ENCODE measurements at places on chromosomes 13 and 19.
A peak's percentile ranks its signal among the peaks of the same experiment; 100 is the strongest.

- DNase-seq: no peak
These were observed 9.0 kb downstream of the SH3GL1 start for GRCh38 chr19:4391306-4391693.

DNA sequence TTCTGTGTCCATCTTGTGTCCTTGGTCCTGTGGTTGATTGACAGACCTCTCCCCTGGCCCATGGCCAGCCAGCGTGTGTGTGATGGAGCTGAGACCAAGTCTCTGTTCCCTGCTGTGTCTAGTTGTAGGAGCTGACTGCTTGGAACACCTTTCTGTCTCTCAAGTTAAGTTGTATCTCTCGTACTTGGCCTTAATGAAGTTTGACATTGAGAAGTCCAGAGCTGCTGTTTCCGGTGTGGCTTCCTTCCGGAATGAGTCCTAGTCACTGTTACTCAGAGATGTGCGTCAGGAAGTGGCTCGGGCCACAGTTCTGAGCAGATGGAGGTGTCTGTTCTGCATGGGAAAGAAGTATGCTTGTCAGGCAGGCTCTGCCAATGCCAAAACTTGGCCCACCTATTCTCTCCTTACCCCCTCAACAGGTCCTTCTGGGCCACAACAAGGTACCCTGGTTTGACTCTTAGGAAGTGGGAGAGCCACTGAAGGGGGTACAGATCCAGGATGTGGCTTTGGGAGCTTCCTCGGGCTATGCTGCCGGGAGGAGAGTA is 54.3 kb downstream of the GATAD2A start:
- DNase-seq: peak; percentile 65

GRCh38 chr19:5251096-5252065 is 89.2 kb downstream of the PTPRS start:
- DNase-seq: no peak

DNA sequence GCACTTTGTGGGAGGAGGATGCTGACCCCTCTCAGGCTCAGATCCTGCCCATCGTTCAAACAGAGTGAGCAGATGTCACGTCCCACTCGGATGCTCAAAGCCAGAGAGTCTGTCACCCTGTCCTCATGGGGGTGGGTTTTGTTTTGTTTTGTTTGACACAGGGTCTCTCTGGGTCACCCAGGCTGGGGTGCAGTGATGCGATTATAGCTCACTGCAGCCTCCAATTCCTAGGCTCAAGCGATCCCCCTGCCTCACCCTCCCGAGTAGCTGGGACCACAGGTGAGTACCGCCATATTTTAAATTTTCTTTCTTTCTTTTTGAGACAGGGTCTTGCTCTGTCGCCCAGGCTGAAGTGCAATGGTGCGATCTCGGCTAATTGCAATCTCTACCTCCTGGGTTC is 4.0 kb downstream of the ADGRE2 start:
- no peak for DNase-seq

DNA sequence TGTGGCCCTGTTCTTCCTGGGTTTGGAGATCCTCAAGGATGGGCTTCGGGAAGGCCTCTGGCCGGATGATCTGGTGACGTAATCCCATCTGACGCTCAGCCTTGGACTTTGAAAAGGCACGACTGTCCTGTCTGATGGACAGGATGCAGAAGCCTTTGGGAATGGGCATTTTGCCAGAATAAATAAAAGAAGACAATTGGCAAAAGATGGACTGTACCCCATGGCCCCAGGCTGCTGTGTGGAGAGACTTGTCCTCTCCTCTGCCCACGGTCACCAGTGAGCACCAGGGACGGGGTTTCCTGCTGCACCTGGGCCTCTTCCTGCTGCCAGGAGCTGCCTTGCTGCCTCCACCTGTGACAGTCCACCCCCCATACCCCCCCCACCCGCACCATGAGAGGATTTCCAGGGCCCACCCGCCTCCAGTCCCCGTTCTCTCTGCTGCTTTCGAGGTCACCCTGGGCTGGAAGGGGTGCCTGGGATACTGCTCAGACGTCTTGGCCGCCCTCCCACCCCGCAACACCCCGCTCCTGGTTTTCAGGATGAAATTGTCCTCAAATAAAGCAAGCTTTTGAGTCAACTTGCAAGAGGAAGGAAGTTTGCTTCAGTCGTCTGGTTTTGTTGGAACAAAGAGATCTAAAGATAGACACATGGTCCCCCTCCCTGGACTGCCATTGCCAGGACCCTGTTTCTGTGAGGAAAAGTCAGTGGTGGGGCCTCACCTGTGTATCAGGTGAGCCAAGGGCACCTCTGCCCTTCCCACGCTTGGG is 40.9 kb downstream of the MCF2L start:
- DNase-seq: no peak

DNA sequence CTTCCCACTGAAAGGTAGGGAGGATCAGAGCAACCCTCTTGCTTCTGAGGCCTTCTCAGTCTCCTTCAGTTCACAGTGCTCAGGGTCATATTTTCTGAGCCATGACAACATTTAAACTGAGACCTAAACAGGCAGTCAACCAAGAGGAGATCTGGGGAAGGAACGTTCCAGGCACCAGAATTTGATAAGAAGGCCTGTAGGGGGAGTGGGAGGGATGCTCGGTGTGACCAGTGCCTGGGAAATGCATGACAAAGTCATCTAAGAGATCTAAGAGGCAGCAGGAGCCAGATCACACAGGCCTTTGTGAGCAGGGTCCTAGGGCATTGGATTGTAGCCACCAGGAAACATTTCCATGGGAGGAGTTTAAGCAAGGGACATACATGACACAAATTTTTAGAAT is 71.6 kb downstream of the SHISA2 start:
- no peak for DNase-seq

DNA sequence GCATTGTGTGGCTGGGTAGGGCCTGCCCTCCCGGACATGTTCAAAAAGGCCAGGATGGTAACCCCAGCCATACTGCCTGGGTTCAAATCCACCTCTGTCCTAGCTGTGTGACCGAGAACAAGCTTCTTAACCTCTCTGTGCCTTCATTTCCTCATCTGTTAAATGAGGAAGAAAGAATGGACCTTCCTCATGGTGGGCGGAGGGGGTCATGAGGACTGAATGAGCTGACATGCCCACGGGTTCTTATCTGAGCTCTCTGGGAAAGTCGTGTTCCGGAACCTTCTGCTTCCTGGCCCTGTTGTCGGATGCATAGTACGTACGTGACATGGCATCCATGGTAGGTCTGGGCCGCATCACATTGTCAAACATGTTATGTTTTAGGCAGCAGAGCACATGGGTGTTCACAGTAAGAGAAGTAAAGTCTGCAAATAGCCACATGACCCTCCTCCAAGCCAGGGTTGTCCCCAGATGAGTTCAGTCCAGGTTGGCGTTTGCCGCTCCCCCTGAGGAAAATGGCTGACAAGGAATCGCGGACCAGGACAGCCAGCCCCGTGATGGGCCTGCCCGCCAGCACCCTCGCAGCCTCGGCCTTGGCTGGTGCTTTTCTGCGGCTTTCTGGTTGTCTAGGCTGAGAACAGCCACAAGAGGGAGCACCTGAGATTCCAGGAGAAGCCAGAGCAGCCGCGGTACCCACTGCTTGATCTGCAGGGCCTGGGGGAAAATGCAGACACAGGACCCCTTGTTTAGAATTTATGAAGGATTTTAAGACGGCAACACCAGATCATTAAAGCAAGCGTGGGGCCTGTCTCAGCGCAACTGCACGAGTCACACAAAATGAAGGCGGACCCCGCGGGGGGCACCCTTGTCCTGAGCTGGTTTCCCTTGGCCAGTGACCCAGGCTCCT is 2.4 kb upstream of the NTN5 start:
- peak; percentile 70 for DNase-seq

DNA sequence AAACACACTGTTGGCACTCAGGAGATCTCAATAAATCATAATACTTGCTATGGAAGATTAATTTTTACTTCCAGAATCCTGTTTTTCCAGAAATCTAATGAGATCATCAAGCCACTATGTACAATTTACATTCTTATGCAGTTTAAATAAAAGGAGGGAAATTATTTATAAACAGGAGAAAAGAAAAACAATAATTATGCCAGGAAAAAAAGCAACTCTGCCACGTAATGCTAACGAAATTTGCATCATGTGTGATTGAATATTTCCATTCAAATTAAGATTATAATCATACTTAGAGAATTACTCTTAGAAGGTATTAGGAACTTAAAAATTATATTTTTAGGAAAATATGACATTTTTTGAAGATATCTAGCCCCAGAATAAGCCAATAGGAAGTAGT is 13.0 kb downstream of the FAM124A start:
- no peak for DNase-seq

GRCh38 chr19:10946958-10947657 is 13.7 kb upstream of the SMARCA4 start:
- DNase-seq: no peak

DNA sequence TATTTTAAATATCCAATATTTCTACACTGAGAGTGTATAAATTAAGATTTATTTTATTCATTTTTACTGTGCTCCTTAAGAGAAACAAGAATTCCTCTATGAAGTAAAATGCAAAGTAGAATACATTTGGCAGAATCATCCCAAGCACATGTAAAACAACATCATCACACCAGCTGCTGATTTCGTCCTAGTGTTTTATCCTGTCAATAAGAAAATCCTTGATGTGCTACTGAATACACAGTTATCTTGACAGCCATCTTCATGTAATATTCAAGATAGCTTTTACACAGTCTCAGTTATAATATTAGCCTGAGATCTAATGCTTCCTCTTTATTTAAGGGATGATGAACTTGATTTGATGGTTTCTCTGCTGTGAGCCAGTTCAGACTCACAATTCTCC is 282.4 kb downstream of the MZT1 start:
- no peak for DNase-seq

- DNase-seq: no peak
These were observed 14.6 kb downstream of the PLD3 start for GRCh38 chr19:40363069-40363468.

DNA sequence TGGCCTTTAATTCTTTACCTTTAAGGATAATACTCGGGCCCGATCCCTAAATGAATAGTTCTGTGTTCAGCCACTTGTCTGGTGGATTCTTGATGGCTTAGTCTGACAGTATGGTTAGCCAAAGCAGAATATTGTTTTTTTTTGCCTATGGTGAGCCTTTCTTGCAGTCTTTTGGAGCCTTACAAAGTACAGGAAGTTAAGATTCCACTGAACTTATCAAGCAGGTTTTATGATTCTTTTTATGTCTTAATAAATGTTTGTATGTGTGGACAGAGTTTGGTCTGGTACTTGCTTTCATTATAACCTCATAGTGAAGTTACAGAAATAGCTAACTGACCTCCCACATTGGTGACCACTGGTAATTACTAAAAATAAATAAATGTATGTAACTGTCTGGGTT is 17.1 kb downstream of the PCCA start:
- DNase-seq: no peak

DNA sequence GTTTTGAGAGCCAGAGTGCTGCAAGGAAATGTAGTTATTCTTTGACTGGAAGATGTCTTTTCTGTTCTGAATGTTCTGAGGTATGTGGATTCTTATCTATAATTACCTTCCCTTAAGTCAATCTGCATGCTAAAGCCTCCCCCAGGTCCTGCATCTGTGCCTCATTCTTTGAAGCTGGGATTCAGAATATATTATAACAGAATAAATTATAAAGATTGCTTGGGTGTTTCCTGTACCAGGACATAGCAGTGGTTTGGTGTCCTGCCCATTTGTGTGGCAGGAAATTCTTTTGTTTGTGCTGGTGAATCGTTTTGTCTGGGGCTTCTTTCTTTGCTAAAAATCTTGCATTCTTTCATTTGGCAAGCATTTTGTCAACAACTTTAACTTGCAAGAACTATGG is 60.2 kb downstream of the ITGBL1 start:
- DNase-seq: no peak

DNA sequence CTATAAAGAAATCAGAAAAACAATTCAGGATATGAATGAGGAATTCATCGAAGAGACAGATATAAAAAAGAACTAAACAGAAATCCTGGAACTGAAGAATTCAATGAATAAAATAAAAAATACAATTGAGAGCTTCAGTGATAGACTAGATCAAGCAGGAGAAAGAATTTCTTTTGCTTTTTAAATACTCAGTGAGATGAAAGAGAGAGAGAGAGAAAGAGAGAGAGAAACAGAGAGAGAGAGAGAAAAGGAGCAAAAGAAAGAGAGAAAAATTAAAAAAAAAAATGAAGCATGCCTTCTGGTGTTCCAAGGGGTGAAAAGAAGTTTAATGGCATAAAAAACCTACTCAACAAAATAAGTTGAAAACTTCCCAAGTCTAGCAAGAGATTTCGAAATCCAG is 22.0 kb upstream of the SLC7A9 start:
- no peak for DNase-seq

DNA sequence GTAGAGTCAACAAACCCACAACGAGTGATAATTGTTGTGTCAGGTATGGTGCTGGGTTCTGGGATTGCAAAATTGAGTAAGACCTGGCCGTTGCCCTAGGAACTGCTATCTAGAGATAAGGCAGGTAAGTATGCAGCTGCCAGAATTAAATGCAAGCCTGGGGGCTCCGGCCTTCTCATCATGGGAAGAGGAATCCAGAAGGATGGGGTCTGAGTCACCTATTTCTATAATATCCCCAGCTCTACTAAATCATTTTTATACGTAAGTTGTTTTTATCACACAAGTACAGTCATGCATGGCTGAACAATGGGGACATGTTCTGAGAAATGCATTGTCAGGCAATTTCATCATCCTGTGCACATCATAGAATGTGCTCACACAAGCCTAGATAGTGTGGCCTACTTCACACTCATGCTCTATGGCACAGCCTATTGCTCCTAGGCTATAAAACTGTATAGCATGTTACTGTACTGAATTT is 203.0 kb downstream of the KLF5 start:
- no peak for DNase-seq

- no peak for DNase-seq
These were observed 31.1 kb downstream of the DNM2 start for GRCh38 chr19:10748927-10749434.
